ENCODE measurements at places on chromosomes 1 and 21.

DNA sequence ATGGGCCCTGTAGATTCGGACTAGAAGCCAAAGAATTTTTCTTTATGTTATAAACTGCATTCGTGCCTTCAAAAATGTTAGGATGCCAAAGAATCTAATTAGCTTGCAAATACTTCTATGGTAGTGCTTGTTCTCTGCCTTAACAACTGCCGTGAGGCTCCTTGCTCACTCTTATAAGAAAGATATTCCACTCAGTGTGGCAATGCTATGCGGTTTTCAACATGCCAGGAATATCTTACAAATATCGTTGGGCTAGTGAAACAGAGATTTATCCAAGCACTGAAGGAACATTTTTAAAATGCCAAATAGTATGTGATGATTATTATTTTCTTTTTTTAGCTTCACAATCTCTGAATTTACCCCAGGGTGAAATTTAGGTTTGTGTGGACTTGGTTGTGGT is 198.2 kb downstream of the GREM2 start:
- peak; percentile 72 for DNase-seq

DNA sequence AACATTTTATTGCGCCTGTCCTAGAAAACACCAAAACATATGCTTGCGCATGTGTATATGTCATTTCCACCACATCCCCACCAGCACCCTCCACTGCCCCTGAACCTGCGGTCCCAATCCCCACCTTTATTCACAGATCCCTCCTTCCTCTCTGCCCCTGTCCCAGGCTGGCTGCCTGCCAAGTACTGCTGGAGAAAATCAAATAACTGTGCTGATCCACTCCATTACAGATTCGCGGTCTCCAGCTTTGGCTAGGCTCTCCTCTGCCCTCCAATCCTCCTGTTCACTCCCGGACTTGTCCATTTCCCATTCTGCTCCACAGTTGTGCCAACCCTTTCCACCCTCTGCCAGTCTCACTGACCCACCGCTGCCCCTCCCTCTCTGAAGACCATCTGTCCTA is 59.3 kb upstream of the GJB5 start:
- no peak for DNase-seq

DNA sequence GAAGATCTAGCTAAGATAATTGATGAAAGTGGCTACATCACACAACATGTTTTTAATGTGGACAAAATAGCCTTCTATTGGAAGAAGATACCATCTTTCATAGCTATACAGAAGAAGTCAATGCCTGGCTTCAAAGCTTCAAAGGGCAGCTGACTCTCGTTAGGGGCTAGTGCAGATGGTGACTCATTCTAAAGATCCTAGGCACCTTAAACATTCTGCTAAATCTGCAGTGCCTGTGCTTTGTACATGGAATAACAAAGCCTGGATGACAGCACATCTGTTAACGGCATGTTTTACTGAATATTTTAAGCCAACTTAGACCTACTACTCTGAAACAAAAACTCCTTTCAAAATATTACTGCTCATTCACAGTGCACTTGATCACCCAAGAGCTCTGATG is 65.6 kb upstream of the USP24 start:
- DNase-seq: no peak

GRCh38 chr1:85417017-85417416 is 47.9 kb downstream of the DDAH1 start:
- no peak for DNase-seq

- DNase-seq: no peak
These were observed 592 bp downstream of the CRCT1 start for GRCh38 chr1:152514715-152515433.

DNA sequence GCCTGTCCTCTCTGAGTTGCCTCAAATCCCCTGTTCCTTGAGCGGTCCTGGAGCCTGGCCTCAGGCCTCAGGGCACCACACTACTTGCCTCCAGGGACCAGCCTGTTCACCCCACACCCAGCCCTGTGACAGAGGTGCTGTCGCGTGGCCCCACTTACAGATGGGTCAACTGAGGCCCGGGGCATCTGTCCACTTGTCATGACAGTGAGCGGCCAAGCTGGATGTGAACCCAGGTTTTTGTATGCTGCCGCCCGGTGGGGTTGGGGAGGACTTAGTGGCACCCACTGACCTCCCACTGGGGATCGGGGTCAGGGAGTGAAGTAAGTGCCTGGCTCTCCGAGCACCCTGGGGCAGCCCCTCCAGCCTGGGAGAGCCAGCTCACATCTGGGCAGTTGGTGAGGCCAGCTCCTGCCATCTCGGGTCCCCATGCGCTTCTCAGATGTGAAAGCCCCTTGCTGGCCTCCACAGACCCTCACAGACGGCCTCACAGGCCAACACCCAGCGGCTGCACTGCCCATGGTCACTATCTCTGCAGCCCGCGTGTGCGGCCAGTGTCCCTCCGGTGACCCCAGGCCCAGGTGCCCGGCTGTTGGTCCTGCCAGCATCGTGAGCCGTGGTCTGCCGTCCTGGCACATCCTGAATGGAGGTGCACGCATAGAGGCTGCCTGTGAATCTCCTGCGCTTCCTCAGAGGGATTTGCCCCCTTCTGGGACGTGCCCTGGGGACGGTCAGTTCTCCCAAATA is 9.3 kb upstream of the FAAP20 start:
- DNase-seq: no peak

DNA sequence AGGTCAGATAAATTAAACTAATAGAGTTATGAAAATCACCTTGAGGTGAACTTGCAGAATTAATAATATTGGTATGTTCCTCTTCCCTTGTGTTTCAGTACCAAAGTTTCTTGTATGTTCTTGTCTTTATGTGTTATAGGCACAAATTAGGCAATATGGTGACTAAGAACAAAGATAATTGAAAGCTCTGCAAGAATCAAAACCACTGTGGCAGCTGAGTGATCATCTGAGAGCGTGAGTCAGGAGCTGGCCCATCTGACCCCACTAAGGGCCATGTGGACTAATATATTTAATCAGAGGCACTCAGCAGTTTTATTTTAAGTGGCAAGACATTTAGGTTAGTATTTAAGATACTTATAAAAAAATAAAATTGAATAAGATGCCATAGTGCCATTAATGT is 12.8 kb upstream of the CASQ2 start:
- peak; percentile 54 for DNase-seq

- no peak for DNase-seq
These were observed 4.9 kb downstream of the RCAN1 start for GRCh38 chr21:34609933-34610549.

GRCh38 chr1:202319381-202320080 is 22.2 kb downstream of the UBE2T start:
- DNase-seq: no peak

GRCh38 chr1:46723901-46724300 is 5.0 kb upstream of the EFCAB14 start:
- DNase-seq: no peak
